ENCODE measurements at places on chromosomes 1 and 21.

GRCh38 chr1:114314098-114314497, 160.4 kb upstream of the SYT6 start:
- no peak for DNase-seq

- no peak for DNase-seq
Measured at GRCh38 chr1:176779992-176780328, 317.0 kb downstream of the PAPPA2 start.

- no peak for DNase-seq
Measured at GRCh38 chr21:38910390-38911067, 104.8 kb downstream of the ETS2 start.

DNA sequence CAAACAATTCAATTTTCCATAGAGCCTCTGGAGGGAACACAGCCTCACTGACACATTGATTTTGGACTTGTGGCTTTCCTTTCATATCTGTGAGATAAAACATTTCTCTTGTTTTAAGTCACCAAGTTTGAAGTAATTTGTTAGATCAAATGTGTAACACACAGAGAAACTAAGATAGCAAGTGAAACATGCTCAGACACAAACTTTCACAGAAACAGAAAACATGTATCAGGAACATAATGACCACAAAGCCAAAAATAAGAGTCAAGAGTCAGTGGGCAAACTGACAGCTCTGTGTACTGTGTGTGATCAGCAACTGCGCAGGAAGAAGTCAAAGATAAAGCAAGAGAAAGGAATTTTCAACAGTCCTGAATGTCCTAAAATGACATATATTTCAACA, 1237.5 kb downstream of the AMY1C start:
- DNase-seq = no peak

DNA sequence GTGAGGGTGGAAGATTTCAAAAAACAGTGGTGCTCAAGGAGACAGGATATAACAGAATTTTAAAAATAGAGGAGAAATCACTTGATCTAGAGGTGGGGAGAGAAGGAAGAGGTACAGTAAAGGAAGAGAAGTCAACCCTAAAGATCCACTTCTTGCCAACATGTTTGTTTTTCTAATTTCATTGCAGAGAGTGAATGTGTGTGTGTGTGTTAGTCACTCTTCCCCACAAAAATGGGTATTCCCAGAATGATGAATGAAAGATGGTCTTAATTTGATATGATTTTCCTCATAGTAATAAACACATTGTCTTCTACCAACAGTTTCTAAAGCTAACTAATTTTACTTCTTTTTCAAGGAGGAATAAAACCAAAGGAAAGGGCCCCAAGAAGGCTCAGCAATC, 74.2 kb upstream of the NGF start:
- DNase-seq = no peak

- DNase-seq = no peak
Measured at GRCh38 chr1:6745073-6745472, 40.2 kb upstream of the CAMTA1 start.

DNA sequence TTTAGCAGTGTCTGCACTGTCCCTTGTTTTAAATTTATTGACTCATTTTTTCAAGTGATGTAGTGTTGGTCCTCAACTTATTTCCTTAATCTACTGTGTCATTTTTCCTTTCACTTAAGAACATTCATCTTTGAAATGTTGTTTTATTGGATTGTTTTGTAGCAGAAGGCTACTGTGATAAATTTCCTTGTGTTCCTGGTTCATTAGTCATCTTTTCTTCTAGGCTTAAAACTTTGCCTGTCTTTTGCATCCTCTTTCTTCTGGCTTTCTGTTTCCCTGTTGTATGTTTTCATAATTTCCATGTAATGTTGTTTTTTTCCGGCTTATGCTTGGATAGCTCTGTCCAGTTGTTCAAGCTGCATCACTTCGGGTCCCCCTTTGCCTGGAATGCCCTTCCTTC, 61.9 kb downstream of the UBE2T start:
- no peak for DNase-seq

GRCh38 chr1:110474444-110474843, 23.5 kb downstream of the PROK1 start:
- no peak for DNase-seq

- DNase-seq = no peak
Measured at GRCh38 chr1:118987468-118988185, 516 bp downstream of the TBX15 start.

GRCh38 chr1:167373986-167374385, 144.3 kb downstream of the CD247 start:
- DNase-seq = no peak

DNA sequence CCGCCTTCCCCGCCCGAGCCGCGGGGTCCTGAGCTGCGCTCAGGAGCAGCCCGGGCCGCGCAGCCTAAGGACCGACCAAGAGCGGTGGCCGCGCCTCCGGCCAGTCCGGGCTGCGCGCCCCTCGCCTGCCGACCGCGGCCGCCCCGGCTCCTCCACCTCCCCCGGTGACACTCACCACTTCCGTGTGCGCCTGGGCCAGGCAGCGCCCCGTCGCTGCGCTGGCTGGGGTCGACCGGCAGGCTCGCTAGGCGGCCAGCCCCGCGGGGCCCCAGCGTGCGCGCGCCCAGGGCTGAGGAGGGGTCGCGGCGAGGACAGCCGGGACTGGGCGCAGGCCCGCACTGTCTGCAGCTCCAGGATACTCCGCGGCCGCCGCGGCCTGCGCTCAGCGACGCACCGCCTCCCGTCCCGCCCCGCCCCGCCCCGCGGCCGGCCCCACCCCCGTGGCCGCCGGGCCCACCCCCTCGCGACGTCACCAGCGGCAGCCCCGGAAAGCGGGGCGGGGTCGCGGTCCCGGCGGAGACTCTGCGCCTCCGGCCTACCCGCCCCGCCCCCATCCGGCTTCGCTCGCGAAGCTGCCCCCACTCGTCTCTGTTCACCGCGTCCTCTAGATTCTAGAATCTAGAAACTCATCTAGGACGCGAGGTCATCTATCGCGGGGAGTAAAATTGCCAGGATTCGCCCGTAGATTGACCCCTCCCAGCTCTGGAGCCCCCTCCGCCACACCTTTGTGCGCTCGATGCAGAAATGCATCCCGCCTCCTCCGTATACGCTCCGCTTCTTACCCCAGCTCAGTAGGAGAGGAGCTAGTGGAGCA, at the start of gene JAK1:
Gene JAK1, minus strand, starts transcription at position 392 of the 814 bp plus-strand sequence. CDS start 80,285 bp downstream, outside the sequence.
- DNase-seq = peak; percentile 85

- DNase-seq = peak; percentile 26
Measured at GRCh38 chr1:67214420-67215174, 48.3 kb downstream of the IL23R start.

GRCh38 chr1:94804442-94804837, 15.7 kb upstream of the SLC44A3 start:
- DNase-seq = no peak

- peak; percentile 28 for DNase-seq
Measured at GRCh38 chr1:206469933-206470691, at the start of gene IKBKE. Gene IKBKE (plus strand): TSS chr1:206470476. CDS start chr1:206473228, 2,752 bp downstream.

DNA sequence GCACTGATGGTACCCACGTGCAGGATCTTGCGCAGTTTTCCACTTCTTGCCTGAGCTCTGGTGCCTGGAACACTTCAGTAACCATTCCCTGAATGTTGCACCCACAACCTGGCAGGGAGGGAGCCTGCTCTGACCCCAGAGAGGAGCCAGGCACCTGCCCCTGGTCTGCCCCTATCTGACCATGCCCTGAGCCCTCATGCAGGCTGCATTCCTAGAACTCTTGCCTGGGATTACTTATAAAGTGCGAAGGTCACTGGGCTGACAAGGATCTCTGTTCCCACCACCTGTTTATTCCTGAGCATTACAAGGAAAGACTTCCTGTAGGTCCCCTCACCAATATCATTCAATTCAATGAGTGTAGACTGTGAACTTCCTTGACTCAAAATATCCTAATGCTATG, 191.9 kb upstream of the FMN2 start:
- no peak for DNase-seq

GRCh38 chr1:200150721-200151120, 123.2 kb downstream of the NR5A2 start:
- no peak for DNase-seq

GRCh38 chr1:155062151-155062686, 1.3 kb upstream of the EFNA4 start:
- DNase-seq = no peak

DNA sequence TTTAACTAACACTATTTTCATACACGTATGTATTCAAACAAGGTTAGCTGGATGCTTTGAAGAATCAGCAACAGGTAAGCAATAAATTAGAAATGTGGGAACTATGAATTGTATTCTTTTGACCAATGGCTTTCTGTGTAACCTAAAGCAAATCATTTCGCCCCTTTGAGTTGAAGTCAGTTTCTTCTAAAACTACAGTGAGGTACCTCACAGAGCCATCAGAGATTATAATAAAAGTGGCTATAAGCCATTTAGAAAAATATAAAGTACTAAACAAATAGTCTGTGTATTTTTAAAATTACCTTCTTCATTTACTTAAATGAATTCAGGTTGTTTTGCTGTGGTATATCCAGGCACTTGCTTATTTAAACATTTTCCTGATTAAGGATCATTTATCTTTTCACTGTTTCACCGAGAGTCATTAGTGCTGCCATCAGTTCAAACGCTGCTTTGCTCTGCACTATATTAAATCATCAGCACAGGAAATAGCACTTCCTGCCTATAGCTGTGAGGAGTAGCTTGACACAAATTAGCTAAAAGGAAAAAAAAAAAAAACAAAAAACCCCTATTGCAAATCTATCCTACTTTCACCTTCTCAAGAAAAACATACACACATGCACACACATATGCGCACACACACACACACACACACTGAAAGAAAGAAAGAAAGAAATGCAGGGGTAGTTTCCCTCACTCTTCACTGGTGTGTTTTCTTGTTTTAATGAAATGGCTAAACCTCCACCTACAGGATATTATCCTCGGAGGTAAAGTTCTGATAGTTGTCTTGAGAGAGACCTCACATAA, 39.8 kb upstream of the C1orf105 start:
- DNase-seq = no peak

DNA sequence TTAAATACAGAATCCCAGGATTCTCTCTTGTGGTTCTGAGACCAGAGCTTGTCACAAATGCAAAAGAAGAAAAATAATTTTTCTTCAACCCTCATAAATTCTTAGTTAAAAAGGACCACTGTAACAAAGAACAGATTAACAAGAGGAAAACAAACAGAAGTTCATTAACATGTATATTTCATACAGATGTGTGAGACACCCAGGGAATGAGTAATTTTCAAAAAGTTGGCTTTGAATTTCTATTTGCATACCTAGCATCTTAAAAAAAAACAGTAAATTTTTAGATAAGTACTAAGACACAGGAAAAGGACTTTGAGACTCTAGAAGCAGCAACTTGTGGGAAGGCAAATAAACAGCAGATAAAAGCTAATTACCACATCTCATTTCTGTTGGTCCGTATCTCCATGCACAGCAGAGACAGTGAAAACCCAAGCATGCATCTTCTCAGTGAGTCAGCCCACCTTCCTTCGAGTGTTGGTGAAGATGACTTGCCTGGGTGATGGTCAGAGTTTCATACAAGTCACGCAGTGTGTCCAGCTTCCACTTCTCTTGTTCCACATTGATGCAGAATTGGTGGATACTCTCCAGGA, 399.9 kb upstream of the ADAMTS5 start:
- DNase-seq = no peak

- DNase-seq = no peak
Measured at GRCh38 chr21:31450980-31451379, 106.9 kb upstream of the TIAM1 start.

- no peak for DNase-seq
Measured at GRCh38 chr1:40041466-40041838, 923 bp downstream of the CAP1 start.

DNA sequence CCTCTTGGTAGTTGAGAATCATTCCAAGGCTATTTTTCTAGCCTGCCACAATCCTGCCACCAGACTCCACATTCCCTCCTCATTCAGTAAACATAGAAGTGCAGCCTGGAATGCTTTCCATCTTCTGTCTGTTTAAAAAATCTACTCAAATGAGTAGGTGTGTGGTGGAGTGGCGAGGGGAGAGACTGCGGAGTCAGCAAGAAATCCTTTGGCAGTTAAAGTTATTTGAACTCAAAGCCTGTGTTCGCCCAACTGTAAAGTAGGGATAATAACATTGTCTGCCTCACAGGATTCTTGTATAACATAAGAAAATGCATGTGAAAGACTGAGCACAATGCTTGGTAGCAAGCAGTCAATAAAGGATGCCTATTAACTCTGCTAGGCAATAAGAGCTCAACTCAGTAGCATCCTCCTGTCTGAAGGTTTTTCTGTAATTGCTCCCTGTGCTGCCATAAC, 22.2 kb upstream of the DPT start:
- no peak for DNase-seq

DNA sequence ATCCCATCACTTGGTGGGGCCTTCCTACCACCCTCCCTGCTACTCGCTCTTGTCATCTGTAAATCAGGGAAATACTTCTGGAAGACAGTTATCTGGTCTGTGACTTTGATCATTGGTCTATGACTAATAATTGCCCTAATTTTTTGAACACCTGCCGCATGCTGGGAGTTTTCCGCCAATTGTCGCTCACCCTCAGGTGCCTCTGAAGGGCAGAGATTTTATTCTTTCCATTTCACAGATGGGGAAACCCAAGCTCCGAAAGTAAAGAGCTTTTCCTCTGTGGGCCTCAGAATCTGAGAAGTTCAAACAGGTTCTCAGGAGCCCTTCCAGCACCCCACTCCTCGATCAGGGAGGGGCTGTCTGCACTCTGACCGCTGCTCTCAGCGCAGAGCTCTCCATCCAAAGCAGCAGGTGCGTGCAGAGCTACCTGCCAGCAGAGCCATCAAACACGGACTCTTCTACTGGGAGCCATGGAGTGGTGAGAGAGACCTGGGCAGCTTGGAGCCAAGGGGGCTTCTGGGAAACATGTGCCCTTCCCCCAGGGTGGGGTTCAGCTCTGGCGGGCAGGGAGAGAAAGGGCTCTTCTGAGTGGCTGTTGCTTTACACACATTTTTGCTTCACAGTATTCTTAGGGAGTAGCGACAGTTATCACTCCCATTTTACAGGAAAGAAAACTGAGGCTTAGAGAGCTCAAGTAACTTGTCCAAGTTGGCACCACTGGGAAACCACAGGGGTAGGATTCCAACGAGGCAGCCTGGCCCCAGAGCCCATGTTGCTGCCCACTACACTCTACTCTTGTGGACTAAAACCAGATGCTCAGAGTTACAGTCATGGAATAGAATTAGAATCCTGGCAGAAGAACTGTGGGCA, 5.8 kb upstream of the RUNX3 start:
- DNase-seq = no peak

GRCh38 chr1:113488576-113489177, 98.4 kb downstream of the MAGI3 start:
- DNase-seq = no peak

DNA sequence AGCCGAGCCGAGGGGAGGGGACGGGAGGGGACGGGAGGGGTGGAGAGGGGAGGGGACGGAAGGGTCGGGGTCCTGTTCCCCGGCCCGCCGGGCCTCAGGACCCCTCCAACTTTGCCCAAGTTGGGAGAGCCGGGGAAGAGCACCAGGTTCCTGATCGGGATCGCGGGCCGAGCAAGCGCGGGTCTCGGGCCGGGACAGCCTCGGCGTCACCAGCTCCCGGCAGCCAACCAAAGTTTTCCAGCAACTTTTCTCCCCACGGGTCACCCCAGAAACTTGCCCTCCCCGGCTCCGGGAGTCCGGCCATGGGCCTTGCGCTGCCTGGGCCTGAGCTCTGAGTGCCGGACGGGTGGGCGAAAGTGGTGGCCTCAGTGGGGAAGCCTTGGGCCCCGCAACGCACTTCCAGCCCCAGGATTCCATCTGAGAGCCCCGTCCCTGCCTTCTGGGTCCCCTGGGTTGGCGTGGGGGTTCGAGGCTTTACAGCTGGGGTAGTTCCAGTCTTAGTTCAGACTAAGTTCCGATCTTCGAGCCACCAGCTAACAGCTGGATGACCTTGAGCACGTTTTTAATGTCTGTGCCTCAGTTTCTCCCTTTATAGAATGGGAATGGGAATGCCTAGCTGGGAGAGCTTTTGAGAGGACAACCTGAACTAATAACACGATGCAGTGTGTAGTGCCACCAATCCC, 458 bp downstream of the ZC3H12A start:
- DNase-seq = no peak

GRCh38 chr1:100440075-100440809, 87.9 kb downstream of the CDC14A start:
- peak; percentile 58 for DNase-seq

Data from stimulated activated CD8-positive, alpha-beta memory T cell treated with anti-CD3 and anti-CD28 coated beads, Interleukin-4, amount 100 ng/mL, for 24 hours (primary cell).